ENCODE measurements at places on chromosomes 5 and 9.

- no peak for DNase-seq
These were observed 48.3 kb upstream of the POU4F3 start for GRCh38 chr5:146290318-146290717.

DNA sequence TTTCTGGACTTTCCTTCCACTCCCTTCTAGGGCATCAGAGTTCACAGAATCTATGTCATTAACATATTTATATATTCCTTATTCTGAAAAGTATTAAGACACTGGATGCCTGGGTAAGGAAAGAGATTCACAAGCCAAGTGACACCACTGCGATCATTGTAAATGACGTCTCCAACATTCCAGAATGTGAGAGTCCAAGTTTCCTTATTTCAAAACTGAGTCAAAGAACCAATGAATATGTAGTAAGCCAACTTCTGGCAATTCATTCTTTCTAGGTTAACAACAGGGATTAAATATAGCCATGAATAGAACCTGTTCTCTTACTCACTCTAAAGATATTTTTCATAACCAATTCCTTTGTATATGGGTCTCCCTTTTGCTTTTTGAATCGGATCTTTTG lies 18.1 kb downstream of the RAI14 start:
- DNase-seq = no peak

DNA sequence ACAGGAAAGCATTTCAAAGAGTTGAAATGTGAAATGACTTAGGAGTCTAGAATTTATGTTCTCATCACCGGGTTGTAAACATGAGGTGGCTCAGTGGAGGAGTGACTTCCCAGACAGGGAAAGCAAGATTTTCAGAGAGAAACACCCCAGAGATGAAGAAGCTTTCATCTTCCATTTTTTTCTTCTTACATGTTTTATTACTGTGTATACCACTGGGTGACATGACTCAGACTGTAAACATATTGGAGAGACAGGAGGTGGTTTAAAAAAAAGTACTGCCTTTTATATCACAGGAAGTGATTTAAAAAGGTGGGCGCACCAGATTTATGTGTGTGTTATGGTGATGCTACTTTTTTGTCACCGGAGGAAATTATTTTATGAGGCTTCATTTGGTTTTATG lies 209.1 kb upstream of the TUT7 start:
- DNase-seq = no peak

- DNase-seq = no peak
These were observed 6.0 kb upstream of the SEMA5A start for GRCh38 chr5:9551567-9552537.

DNA sequence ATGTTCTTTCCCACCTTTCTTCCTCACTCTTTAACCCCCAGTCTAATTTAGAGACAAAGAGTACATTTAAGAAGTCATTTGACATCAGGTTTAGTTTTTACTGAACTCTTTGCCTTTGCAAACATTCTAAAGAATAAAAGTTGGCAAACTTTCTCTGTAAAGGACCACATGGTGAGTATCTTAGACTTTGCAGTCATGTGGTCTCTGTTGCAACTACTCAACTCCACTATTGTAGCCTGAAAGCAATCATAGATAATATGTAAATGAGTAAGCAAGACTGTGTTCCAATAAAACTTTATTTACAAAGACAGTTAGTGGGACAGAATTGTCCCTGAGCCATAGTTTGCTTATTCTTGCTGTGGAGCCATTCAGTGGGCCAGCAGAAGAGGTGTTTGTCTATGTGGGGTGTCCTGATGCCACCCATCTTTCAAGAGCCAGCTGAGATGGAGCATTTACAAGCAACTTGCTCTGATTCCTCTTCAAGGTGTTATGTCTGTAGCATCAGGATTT lies 25.4 kb downstream of the ABLIM3 start:
- DNase-seq = no peak

GRCh38 chr9:88198341-88198807 lies 60.1 kb upstream of the SPATA31C2 start:
- DNase-seq = no peak

- no peak for DNase-seq
These were observed 47.8 kb upstream of the TGFBR1 start for GRCh38 chr9:99056886-99057664.

DNA sequence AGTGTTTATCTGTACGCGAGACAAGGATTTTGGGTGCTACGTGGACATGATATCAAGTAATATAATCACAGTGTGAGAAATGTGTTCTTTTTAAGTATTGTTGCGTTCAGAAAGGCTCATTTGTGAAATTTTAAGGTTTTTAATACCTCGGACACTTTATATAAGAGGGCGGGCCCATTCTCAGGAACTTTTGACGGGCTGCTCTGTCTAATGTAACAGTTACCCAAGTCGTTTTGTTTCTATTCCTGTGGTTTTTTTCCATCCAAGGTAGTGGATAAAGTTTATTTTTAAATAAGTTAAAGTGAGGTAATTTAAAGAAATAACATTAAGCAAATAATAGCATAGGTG lies 525 bp downstream of the SRP19 start:
- DNase-seq = no peak

GRCh38 chr5:139668064-139668880 lies 20.1 kb downstream of the CXXC5 start:
- no peak for DNase-seq

- DNase-seq = no peak
These were observed 121.9 kb upstream of the PIK3R1 start for GRCh38 chr5:68093455-68094159.

GRCh38 chr9:127878001-127878651 lies 651 bp upstream of the AK1 start:
- no peak for DNase-seq

GRCh38 chr5:93305984-93306383 lies 275.0 kb downstream of the NR2F1-AS1 start:
- DNase-seq = no peak

- DNase-seq = no peak
These were observed 46.9 kb downstream of the MAP1B start for GRCh38 chr5:72154076-72154756.

GRCh38 chr9:135613946-135614805 lies 25.2 kb downstream of the GLT6D1 start:
- DNase-seq = no peak

GRCh38 chr5:44388321-44389089 lies 715 bp downstream of the FGF10 start:
- DNase-seq = no peak

DNA sequence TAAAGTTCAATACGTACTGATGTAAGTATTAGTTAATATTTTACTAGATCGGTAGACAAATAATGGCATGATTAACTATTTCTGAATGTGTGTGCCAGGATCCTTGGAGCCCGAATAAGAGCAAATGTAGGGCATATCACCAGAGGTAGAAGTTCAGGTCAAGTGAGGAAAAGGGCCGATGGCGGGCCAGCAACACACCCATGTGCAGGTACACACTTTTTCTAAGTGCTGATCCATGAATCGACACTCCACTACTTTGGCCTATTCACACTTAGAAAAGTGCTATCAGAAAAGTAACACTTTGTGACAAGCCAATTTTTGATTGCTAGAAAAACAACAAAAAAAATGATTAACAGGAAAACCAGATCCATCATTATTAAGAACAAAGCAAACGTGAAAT lies 150.3 kb downstream of the AUH start:
- DNase-seq = no peak

DNA sequence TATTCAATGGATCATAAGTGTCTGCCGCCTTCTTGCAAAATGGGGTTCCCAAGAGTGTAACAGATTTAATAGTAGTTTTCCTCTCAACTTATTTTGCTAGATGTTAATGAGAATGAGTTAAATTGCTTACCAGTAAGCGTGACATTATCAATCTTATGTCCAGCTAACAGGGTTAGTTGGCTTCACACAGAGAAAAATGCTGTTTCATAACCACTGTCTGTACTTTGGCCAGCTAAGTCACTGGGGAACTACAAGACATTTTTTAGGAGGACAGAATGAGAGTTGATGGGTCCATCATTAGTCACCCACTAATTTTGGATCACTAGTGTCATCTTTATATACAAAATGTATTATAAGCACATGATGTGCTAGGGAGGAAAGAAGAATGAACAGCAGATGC lies 1.4 kb downstream of the CDC37L1 start:
- no peak for DNase-seq

DNA sequence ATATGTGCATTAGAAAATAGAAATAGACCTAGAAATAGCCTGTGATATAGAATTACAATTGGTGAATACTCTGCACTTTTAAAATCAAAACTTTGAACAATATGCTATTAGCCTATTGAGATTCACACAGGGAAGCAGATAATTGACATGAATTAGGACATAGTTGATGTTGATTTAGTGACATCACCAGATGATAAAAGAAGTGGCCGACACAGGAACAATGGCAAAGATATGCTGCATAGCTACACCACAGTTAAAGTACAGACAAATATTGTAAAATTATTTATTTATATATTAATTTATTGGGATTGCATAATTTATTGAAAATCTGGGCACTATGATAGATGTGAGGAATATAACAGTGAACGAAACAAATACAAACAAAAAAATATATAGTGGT lies 261.5 kb upstream of the CCNH start:
- DNase-seq = no peak

- DNase-seq = no peak
These were observed 137.1 kb upstream of the TARS1 start for GRCh38 chr5:33303579-33304095.

- no peak for DNase-seq
These were observed 161.1 kb upstream of the TBCA start for GRCh38 chr5:77937015-77937908.

- no peak for DNase-seq
These were observed 127.7 kb downstream of the TMC1 start for GRCh38 chr9:72649127-72649442.

- no peak for DNase-seq
These were observed 795.0 kb downstream of the EFNA5 start for GRCh38 chr5:106875591-106876297.

GRCh38 chr9:89254773-89255125 lies 56.2 kb upstream of the CKS2 start:
- no peak for DNase-seq

- DNase-seq = no peak
These were observed 605.8 kb upstream of the PTGER4 start for GRCh38 chr5:40073927-40074326.

- DNase-seq = no peak
These were observed 222.3 kb downstream of the PBX3 start for GRCh38 chr9:125969462-125969861.

DNA sequence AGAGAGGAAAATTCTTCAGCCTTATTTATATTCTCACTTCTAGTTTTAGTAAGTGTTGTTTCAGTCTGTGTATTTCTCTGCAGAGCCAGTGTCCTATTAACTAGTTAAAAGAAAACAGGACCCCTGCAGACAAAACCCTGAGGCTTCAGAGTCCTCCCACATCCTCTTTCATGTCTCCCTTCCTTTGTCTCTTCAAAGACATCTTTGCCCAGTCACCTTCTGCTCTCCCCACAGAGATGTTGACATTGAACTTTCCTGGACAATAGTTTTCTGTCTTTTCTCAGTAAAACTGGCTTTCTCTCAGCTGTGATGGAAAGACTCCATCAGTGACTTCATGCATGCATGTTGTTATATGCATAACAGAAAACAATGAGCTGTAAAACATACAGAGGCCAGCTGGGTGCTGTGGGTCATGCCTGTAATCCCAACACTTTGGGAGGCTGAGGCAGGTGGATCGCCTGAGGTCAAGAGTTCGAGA lies 20.2 kb downstream of the GRAMD2B start:
- DNase-seq = no peak

- no peak for DNase-seq
These were observed 4.2 kb downstream of the CARNMT1 start for GRCh38 chr9:75023846-75024245.

DNA sequence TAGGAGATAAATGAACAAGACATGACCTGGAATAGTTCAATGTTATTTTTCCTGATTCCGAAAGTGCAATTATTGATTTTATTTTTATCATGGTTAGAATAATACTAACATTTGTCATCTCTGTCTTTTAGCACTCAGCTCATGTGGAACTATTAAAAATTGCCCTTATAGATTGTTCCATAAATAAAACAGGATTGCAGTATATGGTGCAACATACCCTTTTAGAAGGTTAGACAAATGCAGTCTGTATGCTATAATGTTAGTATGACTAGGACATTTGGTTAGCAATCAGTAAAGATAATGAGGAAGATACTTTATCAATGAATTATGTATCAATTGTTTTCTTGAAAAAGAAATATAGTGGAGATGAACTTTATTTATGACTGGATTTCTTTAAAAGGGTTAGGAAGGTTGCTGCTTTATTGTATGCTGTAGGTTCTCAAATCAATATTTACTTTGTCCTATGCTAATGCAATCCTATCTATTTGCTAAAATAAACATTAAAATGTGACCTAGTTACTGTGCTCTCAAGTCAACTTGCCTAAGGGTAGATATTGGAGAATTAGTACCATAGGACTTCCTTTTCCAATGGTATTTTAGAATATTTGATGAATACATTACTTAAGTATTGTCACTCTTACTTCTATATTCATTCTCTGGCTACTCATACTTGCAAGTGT lies 348.9 kb upstream of the ISL1 start:
- no peak for DNase-seq

GRCh38 chr5:14720236-14720923 lies 55.9 kb downstream of the OTULIN start:
- no peak for DNase-seq

DNA sequence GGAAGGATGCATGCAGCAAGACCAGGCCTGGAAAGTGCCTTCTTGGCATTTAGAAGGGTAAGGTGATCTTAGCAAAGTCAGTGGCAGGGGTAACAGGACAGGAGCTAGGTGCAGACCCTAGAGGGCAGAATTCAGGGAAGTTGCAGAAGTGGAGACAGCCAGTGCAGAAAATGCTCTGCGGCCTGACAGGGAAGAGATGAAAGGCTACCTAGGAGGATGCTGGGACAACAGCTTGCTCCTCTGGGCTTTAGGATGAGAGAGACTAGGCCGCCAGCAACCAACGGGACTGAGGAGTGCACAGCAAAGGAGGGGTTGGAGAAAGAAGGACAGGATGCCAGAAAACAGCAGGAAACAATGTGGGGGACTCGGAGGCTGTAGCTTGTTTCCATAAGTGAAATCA lies 219.9 kb downstream of the FSTL4 start:
- DNase-seq = no peak

- DNase-seq = no peak
These were observed 170.9 kb upstream of the STK32A start for GRCh38 chr5:147063943-147064342.
